ENCODE measurements at places on chromosomes 7 and 10.

DNA sequence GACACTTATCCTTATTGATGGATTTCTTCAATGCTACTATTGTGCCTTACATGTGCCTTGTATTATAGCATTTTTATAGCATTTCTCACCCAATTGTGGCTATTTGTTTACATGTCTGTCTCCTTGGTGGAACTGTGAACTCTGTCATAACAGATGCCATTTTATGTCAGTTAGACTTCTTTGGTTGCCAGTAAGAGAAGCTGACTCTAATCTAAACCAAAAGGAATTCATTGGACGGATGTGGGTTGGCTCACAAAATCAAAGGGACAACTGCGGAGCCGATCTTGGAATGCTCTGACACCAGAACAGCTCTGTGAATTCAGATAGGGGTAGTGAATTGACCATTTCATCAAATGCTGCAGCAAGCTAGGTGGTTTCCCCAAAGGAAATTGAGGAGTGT, 15.0 kb downstream of the GARIN1A start:
- no peak for DNase-seq

- no peak for DNase-seq
Measured at GRCh38 chr7:13282377-13282980, 595.0 kb downstream of the ARL4A start.

- DNase-seq = no peak
Measured at GRCh38 chr7:106400923-106401322, 116.1 kb upstream of the NAMPT start.

DNA sequence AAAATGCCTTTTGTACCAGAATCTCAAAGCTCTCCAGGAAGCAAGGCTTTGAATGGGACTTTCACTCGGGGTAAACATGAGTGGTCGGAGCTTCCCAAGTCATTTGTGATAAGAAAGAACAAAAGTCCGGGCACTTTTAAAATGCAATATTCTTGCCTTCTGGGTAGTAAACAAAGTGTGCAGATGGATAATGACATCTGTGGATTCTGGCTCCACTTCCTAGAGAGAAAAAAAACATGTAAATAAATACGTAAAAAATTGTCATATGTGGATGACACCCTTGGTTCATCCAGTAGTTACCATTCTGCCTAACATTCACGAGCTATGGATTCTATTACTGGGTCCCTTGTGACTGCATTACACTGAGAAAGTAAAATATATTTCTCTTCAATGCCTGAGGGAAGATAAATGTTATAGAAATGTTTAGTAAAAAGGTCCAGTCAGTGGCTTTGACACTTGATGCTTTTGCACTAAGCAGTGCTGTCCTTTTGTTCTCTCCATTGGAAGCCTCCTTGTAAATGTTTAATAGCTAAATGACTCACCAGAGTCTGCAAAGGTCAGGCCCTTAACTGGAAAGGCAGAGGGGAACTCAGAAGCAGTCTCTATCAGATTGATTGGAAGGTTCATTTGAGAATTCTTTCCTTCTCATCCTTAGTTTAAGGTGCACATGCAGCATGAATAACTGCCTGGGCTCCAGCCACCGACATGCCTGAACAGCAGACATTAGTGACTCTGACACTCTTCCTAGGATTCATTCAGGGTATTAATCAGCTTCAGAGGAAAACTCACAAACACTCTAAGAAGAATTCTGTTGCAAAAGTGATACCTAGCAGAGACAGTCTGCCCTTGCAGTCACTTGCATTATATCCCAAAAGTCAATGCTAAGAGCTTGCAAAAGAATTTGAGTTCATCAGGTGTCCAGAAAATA, 11.7 kb upstream of the EDRF1 start:
- DNase-seq = no peak

DNA sequence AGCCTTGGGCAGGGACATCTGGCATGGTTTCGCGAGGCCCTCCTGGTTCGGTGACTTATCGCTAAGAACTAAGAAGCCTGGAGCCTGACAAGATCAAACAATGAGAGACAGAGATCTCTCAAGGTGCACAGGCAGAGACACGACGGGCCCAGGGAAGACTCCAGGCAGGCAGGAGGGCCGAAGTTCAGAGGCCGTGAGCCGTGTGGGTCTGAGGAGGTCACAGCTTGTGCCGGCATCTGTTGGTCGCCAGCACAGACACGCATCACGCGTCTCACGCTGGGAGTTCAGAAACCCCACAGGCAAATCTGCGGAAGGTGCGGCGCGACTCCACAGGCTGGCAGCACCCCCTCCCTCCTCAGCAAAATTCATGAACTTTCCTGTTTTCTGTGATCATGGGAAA, 314.0 kb downstream of the DNAJB6 start:
- DNase-seq = no peak

DNA sequence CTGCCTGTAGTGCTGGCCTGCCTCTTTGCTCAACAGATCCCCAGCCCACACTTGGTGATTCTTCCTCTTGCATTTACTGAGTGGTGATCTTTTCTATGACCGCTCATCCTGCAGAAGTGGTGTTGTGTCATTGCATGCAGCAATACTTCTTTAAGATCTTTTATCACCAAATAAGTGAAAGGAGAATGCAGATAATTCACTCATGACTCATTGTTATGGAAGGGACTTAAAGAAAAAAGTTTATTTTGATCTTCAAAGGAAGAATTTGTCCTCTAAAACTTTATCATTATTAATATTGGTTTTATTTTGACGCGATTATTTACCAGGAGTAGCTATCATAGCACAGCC, 489.1 kb upstream of the CELF2 start:
- DNase-seq = no peak

- DNase-seq = no peak
Measured at GRCh38 chr10:132710746-132711612, 75.0 kb downstream of the NKX6-2 start.

DNA sequence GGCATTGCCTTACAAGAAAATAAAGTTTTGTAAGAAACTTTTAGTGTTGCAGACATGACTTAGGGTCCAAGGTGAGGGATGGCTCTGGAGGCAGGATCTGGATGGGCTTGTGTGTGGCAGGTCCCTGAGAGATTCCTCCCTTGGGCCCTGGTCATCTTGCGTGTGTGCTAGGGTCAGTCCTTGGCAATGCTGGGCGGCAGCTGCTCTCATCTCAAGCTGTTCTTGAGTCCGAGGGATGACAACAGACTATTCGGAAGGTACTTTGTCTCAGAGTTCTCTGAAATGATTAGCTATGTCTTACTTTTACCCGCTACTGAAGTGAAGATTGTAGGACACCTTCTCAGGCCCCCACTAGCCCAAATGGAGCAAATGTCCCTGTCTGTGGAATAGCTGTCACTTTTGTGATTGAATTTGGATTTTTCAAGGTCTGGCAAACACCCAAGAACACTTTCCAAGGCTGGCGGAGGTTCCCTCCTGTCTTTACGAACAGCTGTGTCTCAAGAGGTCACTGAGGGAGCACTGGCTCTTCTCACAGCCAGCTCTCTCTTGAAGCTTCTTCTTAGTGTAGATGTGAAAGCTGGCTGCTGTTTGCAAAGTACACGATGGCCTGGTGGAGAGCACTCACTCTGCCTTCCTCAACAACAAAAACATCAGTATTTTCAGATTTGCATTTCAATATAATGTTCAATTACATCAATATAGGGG, 253.6 kb downstream of the STK31 start:
- DNase-seq = no peak

DNA sequence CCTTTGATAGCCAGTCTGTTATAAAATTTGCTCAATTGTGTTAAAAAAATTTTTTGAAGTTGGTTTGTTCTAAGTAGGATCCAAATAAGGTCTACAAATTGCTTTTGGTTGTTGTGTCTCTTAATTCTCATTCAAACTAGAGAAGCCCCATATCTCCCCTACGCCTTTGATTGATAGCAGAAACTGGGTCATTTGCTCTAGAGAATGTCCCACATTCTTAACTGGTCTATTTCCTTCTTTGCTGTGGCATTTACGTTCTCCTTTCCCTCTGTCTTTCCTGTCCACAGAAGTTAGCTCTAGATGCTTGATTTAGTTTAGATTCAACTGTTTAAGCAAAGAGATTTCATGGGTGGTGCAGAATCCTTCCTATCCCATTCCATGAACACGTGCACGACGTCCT, 174.6 kb upstream of the SVIL start:
- DNase-seq = no peak

DNA sequence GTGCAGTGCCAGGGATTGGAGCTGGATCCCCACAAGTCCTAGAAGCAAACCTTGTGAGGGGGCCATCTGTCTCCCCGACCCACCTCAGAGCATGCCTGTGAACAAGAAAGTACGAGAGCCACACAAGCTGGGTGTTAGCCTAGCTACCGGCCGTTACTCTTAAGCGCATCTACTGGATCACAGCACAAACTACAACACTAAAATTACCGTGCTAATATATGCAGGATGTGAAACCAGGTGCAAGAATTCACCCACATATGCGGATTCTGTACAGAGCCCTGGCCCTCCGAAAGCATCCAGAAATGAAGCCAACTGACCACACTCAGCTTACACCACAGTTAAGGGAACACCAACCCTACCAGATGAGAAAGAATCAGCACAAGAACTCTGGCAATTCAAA, 16.0 kb upstream of the PRSS1 start:
- no peak for DNase-seq

- no peak for DNase-seq
Measured at GRCh38 chr7:50368366-50368765, 63.9 kb downstream of the IKZF1 start.

DNA sequence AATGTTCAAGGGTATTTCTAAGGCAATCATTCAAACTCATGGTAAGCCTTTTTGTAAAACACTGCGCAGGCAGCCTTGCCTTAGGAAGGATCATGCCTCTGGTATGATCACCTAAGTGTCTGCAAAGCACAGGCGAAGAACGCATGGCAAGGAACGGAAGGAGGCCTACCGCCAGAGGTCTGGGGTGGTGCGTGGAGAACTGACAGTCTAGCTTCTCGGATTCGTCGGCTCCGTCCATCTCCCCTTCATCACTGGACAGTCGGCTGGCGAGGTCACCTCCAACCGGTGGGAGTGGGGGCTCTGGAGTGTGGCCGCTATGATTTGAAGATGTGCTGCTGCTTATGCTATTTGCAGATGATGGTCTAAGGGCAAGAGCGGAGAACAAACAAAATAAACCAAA, 42.6 kb upstream of the EFCAB10 start:
- no peak for DNase-seq

DNA sequence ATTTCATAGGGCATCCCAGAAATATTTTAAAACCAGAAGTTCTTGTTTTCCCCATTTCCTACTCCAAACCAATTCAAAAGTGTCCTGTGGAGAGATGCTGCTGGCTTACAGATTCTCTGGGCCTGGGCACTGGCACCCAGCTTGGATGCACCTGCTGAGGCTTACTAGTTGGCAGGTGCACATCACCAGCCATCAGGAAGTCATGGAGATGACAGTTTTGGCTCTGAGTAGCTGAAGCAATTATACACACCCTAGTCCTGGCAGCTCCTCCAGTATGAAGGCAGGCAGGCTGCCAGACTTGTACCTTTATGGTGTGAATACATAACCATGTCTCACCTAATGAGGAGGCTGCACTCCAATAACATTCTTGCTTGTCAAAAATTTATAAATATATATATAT, 276.6 kb upstream of the GHITM start:
- DNase-seq = no peak

- DNase-seq = no peak
Measured at GRCh38 chr10:15427843-15428414, 56.8 kb upstream of the FAM171A1 start.

Measured in Caco-2 (cell line).